COR-L47 (cell line): ENCODE measurements at places on chromosomes 7 and 10.
A peak's percentile ranks its signal among the peaks of the same experiment; 100 is the strongest.

DNA sequence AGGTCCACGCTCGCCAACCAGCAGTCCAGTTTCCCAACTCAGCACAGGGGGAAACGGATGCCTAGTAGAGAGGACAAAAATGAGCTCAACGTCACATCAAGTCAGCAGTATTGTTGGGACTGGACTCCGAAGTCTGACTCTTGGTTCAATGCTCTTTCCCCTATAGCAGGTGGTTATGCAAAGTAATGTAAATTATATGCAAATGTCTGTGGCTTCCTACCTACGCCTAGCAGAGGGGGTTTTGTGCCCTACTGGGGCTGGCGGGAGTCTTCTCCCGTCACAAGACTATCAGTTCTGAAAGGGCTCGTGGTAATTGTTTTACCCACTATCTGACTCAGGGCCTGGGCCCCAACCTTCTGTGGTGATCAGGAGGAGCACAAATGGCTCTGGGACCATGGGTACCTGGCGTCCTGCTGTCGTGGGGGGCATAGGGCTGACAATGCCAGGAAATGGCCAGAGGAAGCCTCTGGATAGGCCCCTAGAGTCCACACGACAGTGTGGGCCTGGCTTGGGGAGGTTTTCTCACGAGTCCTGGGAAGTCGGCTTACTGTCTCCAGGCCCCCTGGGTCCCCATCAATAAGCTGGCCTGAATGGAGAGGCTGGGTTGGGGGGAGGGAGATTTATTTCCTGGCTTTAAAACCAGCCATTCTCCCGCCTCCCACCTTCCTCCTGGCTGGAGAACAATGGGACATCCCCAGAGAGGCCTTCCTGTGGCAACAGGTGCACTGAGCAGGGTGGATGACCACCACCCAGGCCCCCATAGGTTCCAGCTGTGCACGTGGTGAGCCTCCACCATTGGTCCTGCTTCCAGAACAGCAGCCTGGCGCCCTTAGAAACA, 41.8 kb downstream of the UNC5B start:
- DNase-seq = peak; percentile 30

DNA sequence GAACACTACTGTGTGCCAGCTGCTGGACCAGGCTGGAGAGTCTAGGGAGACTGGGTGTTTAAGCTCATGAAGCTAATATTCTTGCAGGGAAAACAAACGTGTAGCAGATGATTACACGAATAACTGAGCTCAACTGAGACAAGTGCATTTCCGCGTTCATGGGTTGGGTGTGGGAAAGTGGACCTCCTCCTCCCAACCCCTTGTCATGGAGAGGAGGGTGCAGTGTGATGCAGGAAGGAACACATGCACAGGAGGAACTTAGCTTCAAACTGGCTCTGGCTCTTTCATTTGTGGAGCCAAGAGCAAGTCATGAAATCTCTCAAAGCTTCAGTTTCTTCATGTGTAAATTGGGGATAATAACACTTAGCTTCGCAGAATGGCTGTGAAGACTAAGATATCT, 204.3 kb downstream of the ARHGAP12 start:
- no peak for DNase-seq

GRCh38 chr10:36331121-36331520, 689.0 kb upstream of the FZD8 start:
- DNase-seq = no peak

- no peak for DNase-seq
Measured at GRCh38 chr7:127900732-127901685, 130.2 kb downstream of the LRRC4 start.

GRCh38 chr10:28734938-28735759, 57.8 kb downstream of the BAMBI start:
- DNase-seq = no peak

DNA sequence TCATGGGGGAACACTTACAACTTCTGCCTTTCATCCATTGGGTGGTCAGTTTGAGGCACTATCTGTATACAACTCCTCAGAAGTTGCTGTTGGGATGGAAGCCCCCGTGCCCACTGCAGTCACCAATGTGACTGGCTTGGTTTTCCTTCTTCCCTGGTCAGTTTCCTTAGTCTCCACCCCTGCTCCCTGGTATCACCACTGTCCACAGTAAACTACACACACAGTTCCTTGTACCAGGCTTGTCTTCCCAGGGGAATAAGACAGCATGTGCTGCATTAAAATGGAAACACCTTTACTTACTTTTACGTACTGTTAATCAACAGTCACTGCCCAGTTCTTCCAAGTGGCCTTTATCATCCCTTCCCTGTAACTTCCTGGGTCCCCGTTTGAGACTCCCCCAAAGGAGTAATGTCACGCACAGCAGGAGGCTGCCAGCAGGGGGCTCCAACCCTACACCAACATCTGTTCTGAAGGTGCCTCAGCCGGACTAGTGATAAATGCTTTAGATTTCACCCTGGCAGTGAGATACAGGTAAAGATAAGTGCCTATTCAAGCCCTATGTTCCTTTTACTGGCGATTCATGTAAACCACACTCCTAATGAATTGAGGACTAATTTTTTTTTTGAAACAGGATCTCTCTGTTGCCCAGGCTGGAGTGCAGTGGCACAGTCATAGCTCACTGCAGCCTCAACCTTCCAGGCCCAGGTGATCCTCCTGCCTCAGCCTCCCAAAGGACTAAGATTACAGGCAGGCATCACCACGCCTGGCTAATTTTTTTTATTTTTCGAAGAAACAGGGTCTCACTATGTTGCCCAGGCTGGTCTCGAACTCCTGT, 45.3 kb upstream of the PIK3AP1 start:
- peak; percentile 0 for DNase-seq

DNA sequence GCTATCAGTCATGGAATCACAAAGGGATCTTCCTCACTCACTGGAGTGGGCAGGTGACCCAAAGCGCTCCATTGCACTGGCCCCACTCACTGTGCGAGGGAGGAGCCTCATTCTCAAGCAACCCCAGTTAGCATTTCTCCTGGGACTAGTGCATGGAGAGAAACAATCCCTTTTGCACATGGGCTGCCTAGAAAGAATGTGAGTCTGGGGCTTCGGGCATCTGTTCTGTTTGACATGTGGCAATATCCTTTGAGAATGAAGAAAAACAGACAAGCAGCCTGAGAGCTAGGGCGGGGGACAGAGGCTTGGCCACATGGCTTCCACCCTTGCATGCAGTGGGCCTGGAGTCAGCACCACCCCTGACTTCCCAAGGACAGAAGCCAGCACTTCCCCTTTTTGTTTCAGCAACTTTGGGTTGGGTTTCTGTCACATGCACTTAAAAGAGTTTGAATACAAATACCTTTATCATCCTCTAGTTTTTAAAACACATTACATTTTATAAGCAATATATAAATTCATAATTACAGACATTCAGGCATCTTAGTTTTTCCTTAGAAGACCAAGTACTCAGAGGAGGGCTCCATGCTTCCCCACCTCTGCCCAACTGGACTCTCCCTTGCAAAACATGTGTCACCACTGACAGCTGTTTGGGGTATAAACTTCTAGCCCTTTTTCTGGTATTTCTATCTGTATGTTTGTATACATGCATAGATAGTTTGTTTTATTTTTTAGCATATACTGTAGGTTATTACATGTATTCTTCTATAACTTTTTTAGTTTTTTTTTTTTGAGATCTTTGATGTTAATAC, 73.8 kb downstream of the RBM20 start:
- no peak for DNase-seq

DNA sequence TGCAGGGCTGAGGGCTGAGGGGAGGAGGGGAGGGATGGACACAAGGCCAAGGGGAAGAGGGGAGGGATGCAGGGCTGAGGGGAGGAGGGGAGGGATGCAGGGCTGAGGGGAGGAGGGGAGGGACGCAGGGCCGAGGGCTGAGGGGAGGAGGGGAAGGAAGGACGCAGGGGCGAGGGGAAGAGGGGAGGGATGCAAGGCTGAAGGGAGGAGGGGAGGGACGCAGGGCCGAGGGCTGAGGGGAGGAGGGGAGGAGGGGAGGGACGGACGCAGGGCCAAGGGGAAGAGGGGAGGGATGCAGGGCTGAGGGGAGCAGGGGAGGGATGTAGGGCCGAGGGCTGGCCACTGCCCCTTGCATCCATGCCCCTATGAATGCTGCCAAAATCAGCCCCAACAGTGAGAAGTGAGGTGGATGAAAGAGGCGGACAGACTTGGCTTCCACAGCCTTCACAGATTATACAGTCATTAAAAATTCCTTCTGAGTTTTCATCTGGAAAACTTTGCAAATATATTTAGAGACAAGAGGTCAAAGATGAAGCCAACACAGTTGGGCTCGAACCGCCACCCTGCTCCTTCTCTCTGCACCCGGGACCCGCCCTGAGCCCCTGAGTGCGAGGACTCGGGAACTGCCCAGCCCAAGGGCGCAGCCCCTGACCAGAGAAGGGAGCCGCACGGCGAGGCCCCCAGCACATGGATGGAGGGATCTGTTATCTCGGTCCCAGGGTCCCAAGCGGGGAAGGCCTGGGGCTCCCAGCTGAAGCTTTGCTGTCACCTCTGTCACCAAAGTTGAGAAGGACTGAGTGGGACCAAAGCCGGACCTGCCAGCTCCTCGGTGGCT, 65.8 kb downstream of the DIP2C start:
- no peak for DNase-seq

DNA sequence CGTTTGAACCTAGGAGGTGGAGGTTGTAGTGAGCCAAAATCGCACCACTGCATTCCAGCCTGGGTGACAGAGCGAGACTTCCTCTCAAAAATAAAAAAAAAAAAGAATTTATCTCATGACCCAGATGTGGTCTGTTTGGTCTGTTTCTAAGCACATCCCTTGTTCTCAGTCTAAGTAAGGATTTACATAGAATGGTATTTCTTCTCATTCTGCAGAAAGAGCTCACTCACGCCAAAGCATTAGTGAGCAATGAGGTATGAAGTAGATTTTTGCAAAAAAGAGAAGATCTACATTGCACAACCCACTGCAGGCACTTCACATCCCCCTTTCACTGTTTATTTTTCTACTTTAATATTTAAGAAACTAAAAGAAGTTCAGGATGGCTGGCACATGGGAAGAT, 76.5 kb upstream of the FGL2 start:
- DNase-seq = no peak

DNA sequence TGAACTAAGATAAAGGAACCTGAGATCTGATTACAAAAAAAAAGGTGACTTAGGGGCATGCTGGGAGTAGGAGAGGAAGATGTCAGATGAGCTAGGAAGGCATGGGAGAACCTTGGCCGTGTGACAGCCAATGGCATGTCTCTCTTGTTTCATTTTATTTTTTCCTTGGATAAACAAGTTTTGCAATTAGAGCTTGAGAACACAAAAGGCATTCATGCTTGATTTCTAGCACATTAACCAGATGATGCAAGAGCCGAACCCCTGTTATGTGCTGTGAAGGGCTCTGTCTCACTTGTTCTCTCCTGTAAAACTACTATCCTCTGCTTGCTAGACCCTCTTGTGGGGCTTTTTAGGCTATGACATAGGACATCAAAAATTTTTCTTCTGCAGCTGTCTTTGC, 134.3 kb upstream of the ASAH2 start:
- no peak for DNase-seq
